NCI-H774 (cell line): ENCODE measurements at places on chromosomes 12 and 14.

DNA sequence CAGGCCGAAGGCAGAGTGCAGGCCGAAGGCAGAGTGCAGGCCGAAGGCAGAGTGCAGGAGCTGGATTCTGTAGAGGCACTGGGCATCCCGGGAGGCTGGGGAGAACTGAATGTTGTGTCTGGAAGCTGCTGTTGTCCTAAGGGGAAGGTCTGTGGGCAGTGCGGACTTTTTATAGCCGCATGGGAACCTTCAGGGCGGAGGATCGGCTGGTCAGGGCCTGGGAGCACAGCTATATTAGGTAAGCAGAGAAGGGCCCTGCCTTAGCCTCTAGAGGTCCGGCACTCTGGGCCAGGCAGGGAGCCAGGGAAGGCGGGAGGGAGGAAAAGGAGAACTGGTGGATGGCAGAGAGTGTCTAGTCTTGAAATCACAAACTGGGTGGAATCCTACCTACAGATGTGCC lies 14.2 kb downstream of the CABP1 start:
- no peak for DNase-seq

GRCh38 chr12:10111451-10111850 lies 12.7 kb upstream of the CLEC1A start:
- no peak for DNase-seq

GRCh38 chr12:110896559-110896958 lies 23.8 kb downstream of the MYL2 start:
- DNase-seq: no peak

- DNase-seq: no peak
Measured at GRCh38 chr14:59308086-59308485, 119.6 kb downstream of the DAAM1 start.

DNA sequence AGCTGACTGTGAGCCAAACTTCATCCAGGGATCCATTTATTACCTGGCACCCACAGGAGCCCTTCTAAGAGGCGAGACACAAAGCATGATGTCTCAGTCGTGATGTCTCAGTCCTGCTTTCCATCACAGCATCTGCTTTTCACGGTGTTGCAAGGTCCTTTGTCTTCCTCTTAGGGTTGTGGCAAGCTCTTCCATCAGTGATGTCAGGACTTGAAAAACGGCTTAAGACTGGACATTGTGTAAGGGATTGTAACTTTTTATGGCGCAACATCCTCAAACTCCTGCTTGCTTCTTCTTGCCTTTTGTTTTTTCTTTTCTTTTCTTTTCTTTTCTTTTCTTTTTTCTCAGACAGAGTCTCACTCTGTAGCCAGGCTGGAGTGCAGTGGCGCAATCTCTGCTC lies 586.5 kb upstream of the TMEM132C start:
- DNase-seq: no peak

DNA sequence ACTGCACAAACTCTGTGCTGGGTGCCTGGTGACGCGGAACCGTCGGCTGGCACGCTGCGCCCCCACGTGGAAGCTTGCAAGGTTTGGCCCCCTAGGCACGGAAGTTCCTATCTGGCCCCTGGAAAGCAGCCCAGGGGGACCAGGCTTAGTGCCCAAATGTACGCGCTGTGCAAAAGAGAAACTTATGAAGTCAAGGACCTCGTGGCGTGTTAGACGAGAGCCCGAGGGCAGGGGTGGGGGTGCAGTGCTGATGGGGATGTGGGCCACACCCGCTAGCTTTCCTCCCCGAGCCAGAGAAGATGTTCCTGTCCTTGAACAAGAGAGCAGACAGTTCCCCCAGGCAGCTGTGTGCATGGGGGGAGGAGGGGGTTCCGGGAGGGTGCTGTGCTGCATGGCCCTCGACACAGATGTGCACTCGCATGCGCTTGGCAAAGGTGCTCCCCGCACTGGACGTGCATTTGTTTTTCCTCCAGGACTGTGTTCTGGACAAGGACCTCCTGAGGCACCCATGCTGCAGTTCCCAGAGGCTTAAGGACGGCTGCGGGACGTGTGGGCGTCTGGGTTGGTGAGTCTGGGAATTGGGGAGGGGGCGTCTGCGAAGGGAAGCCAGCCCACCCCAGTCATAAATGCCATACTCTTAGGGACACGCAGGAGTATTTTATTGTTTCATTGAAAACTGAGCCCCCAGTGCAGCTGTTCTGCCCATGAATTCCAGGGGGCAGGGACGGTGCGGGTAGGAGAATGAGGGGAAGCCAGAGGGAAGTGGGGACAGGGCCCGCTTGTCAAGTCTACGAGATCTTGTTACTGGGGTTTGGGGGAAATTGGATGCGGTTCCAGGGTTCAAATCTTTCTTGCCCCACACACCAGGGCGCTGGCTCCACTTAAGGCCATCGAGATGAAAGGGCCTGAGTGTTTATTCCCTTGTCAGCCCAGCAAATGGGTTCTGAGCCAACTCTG lies 80.0 kb downstream of the NTF3 start:
- no peak for DNase-seq

DNA sequence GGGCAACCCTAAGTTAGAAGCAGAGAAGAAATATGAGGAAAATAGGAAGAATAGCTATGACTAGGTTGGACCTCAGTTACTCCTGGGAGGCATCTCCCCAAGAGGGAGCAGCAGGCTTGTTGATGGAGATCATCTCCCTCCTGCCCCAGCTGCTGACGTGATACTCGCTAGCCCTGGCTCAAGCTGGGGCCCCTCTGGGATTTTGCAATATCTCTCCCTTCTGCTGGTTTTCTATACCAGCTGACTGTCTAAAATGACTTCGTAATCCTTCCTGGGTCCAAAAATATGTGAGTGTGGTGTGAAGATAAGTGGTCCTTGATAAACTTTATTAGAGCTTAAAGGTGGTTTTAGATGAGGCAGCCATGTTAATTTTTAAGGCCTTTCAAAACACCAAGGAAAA lies 4.5 kb upstream of the HECTD4 start:
- DNase-seq: no peak

GRCh38 chr12:47775100-47775911 lies 2.3 kb downstream of the SLC48A1 start:
- DNase-seq: no peak

DNA sequence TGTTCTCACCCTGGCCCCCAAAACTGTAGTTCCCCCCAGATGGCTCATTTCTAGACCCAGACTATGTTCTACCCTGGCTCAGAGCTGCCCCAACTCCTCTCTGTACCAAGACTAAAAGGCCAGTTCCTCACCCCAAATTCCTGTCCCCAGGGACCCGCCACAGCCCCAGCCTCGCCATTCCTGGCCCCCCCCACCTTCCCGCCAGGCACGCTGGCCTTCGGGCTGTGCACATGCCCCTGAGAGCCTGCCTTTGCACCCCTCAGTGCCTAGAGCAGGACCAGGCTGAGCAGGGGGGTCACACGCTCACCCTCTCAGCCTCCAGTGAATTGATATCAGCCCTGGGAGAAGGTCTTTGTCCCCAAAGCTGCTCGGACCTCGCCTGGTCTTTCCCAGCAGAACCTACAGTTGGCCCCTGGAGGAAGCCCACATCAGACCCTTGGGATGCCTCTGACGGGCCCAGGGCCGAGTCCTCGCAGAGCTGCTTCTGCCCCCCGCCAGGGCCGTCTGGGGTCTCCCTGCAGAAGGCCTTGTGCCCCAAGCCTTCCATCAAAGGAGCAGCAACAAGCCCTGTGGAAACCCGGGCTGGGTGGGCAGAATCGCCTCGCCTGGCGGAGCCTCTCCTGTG lies 32.4 kb downstream of the BEGAIN start:
- no peak for DNase-seq
